MCF 10A (cell line): ENCODE measurements at places on chromosomes 16 and 17. TPM values are rescaled to one million over a fixed set of nuclear protein-coding genes. Genes with fewer than 3 reads are reported as not detected.

The NUP85 gene
- 42.3 and 49.2 TPM in 2 replicates for total RNA-seq

The CACNA1H gene
- total RNA-seq, result not detected in 2 replicates

The GINS2 gene
- total RNA-seq, result 6.9 and 11.3 TPM in 2 replicates

The NTN3 gene
- total RNA-seq, result not detected in 2 replicates

The TEKT5 gene
- total RNA-seq, result not detected in 2 replicates

The MYADML2 gene
- total RNA-seq, result not detected in 2 replicates

The CA7 gene
- total RNA-seq, result not detected in 2 replicates

The PRCD gene
- not detected in 2 replicates for total RNA-seq

The ABCC12 gene
- total RNA-seq, result not detected in 2 replicates

The ZDHHC1 gene
- 5.9 and 7.6 TPM in 2 replicates for total RNA-seq

The B4GALNT2 gene
- 0.05 TPM in 1 of 2 replicates, not detected in the other for total RNA-seq

The AATK gene
- 0.59 and 1.4 TPM in 2 replicates for total RNA-seq

The DHX58 gene
- total RNA-seq, result 2.8 and 4.2 TPM in 2 replicates

The KRTAP4-3 gene
- total RNA-seq, result not detected in 2 replicates

The HSF5 gene
- not detected in 2 replicates for total RNA-seq

The ST6GALNAC1 gene
- total RNA-seq, result not detected in 2 replicates

The PIGL gene
- 28.5 and 31.3 TPM in 2 replicates for total RNA-seq

The TGFB1I1 gene
- 14.2 and 14.7 TPM in 2 replicates for total RNA-seq

The ATXN1L gene
- total RNA-seq, result 18.2 and 20.4 TPM in 2 replicates

The CA10 gene
- not detected in 2 replicates for total RNA-seq

The SRCIN1 gene
- total RNA-seq, result 5.7 and 8.6 TPM in 2 replicates

The TSPOAP1 gene
- total RNA-seq, result not detected in 2 replicates

The CIBAR2 gene
- total RNA-seq, result not detected in 2 replicates

The TPSAB1 gene
- total RNA-seq, result not detected in 2 replicates

The OTOA gene
- 0.12 and 0.17 TPM in 2 replicates for total RNA-seq

The RMI2 gene
- 5.8 and 6.6 TPM in 2 replicates for total RNA-seq

The HS3ST3A1 gene
- total RNA-seq, result 7.3 and 10.4 TPM in 2 replicates

The PRMT7 gene
- total RNA-seq, result 28.0 and 33.2 TPM in 2 replicates

The G6PC1 gene
- not detected in 2 replicates for total RNA-seq

The SMIM22 gene
- total RNA-seq, result 2.2 and 2.4 TPM in 2 replicates

The TAC4 gene
- total RNA-seq, result not detected in 2 replicates

The KRT33A gene
- total RNA-seq, result not detected in 2 replicates

The AIPL1 gene
- total RNA-seq, result not detected in 2 replicates

The EIF3CL gene
- total RNA-seq, result 33.3 and 165 TPM in 2 replicates

The FOXC2 gene
- 16.8 and 22.5 TPM in 2 replicates for total RNA-seq

The SDF2 gene
- total RNA-seq, result 31.4 and 31.8 TPM in 2 replicates

The PDP2 gene
- 21.5 and 22.8 TPM in 2 replicates for total RNA-seq

The NGFR gene
- total RNA-seq, result 0.22 and 0.26 TPM in 2 replicates

The PYY gene
- total RNA-seq, result not detected in 2 replicates

The ZNF19 gene
- 4.1 and 4.6 TPM in 2 replicates for total RNA-seq

The TPSG1 gene
- total RNA-seq, result not detected in 2 replicates

The KRT40 gene
- not detected in 2 replicates for total RNA-seq
